Right ventricle myocardium inferior (tissue), 1 donor: ENCODE measurements at places on chromosomes 7 and 10. TPM values are rescaled to one million over a fixed set of nuclear protein-coding genes. Genes with fewer than 3 reads are reported as not detected.

GRM8 gene
- total RNA-seq, result 0.22 TPM

SEC61G gene
- 103 TPM for total RNA-seq

CACNB2 gene
- total RNA-seq, result 45.6 TPM

EFCAB10 gene
- not detected for total RNA-seq

BET1 gene
- 14.2 TPM for total RNA-seq

STMP1 gene
- 27.4 TPM for total RNA-seq

INSIG1 gene
- 9.4 TPM for total RNA-seq

GRCh38 chr10:110392868-110393740 lies 88.4 kb upstream of the SMNDC1 start:
- DNase-seq, result no peak

GRCh38 chr10:77299320-77299719 lies 338.3 kb downstream of the KCNMA1 start:
- no peak for DNase-seq

DNA sequence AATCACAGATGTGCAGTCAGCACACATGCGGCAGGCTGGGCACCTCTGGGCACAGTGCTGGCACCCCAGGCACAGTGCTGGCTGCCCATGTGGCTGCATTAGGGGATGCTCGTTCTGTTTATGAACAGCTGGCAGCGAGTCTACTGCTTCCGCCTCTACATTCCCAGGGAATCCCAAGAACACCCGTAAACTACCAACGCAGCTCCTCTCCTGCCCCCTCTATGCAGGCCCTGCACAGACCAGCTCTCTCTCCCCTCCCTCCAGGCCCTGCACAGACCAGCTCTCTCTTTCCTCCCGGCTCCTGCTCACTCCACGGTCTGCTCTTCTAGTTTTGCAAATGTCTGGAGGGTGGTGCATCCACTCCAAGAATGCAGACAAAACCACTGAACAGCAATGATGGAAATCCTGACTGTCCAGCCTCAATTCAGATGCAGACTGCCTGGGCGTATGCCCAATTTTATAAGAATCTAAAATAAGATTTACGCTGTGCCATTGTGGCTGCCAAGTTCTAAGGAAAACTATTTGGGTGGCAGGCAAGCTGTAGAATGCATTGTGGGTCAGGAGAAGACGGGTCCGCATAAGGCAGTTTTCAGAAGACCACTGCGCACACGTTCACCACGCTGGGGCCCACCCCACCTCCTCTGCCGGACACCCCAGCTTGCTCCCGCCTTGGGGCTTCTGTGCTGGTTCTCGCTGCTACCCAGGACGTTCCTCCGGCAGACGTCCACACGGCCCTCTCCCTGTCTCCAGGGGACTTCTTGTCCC lies 234.6 kb downstream of the ZMYND11 start:
- no peak for DNase-seq

GRCh38 chr10:64303566-64303965 lies 782.4 kb downstream of the REEP3 start:
- DNase-seq, result no peak

- no peak for DNase-seq
Measured at GRCh38 chr10:22259280-22259679, 41.5 kb upstream of the EBLN1 start.

DNA sequence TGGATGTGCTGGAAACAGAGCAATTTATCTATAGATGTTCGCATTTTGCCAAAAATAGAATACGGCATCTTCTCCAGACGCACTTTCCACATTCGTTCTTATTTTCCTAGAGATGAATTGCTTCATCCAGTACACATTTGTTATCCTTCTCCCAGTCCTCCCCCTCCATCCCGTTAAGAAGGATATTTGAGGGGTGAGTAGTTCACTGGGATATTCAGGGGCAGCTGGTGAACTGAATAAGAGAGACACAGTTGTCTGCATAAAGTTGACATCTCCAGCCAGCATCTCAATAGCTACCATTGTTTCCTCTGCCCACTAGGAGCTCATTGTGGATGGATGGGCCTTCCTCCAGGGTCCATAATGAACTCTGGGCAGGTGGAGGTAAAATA lies 456.8 kb upstream of the NRP1 start:
- no peak for DNase-seq
